T-helper 17 cell (primary cell): ENCODE measurements at places on chromosomes 3 and 15.

DNA sequence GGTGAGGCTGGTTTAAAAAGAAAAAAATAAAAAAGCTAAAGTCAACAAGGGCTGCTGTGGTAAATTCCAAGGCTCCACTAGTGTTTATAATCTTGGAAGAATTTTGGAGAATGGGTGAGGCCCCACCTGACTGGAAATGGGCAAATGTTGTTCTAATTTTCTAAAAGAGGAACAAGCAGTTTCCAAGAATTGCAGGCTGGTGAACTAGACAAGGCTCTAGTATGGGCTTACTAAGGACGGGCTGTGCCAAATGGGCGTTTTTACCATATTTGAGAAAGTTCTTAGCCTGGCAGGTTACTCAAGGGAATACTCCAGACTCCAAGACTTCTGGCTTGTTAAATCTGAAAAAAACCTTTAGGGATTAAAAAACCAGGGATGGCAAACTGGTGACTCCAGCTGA lies 67.0 kb upstream of the ABHD2 start:
- H3K36me3 ChIP-seq: no peaks in the 10 kb centered on the region
- no peaks in the 10 kb centered on the region for H3K27me3 ChIP-seq
- no peak overlapping the region for H3K27ac ChIP-seq
- peaks cover 11% of the 10 kb centered on the region for H3K4me1 ChIP-seq
- DNase-seq: no peak

DNA sequence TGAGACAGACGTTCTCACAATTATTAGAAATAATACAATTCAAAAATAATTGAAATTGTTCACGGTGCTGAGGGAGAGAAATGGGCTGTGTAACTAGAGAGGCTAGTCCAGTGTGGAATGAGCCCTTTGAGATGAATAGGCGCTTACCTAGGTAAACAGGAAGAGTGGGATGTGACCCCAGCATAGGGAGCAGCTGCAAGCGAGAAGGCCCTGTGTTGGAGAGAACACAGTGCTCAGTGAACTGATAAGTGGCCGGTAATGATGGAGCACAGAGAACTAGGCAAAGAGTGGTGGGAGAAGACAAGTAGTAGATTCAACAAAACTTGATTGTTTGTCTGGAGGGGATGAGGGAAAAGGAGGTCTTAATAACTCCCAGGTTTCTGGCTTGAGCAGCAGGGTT lies 103.9 kb downstream of the HCN4 start:
- H3K36me3 ChIP-seq: no peaks in the 10 kb centered on the region
- no peak overlapping the region for H3K4me3 ChIP-seq
- peak overlapping the region; percentile 62 for H3K27ac ChIP-seq
- peaks cover 8% of the 10 kb centered on the region for H3K4me1 ChIP-seq
- DNase-seq: no peak

DNA sequence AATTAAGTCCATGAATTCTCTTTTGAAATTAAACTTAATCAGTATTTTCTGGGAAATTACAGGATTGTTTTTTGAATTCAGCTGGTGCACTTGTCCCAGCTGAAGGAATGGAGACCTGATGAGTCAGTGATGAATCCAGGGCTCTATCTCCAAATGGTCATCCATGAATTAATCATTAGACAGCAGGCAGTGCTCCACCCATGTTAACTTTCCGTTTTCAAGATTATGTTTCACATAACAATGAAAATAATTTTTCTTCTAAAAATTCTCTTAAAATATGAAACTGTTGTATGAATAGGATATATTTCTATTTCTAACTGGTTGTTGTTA lies 13.9 kb upstream of the PAQR9 start:
- peaks cover 35% of the 10 kb centered on the region for H3K27me3 ChIP-seq
- H3K4me1 ChIP-seq: no peaks in the 10 kb centered on the region
- no peak for DNase-seq

DNA sequence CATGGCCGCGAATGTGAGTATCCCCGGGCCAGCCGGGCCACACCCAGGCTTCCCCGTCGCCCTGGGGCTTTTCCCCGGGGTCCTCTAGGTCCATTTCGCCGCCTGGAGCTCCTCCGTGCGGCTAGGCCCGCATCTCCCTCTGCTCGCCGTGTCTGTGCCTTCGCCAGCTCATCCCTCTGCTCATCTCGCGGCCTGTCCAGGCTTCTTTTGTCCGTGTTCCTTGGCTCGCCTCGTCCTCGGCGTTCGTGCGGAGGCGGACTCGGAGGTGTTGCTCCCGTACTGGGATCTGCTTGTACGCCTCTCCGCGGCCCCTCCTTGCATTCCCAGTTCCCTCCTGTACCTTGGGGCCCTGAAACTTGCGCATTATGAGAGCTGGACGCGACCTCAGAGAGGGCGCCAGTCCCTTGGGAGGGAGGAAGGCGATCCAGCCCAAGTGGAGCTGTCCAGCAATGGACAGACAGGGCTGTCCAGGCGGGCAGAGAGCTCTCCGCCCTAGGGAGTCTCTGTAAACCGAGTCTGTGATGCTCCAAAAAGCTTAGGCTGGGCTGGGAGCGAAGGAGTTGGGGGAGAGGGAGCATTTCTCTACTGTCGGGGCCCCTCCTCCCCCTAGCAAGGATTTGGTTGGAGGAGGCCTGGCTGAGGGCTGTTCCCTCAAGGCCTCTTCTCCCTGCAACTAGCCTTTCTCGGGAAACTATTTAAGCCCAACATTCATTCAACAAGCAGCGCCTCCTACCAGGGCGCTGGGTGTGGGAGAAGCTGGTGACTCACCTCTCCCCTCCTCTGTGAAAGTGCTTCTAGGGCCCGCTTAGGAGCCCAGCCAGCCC lies 553 bp downstream of the TMEM43 start:
- H3K4me3 ChIP-seq: peak overlapping the region; percentile 97
- no peaks in the 10 kb centered on the region for H3K27me3 ChIP-seq
- DNase-seq: no peak
- H3K4me1 ChIP-seq: peaks cover 48% of the 10 kb centered on the region
- H3K36me3 ChIP-seq: peaks cover 9% of the 10 kb centered on the region

- no peak overlapping the region for H3K4me3 ChIP-seq
- DNase-seq: no peak
Observed at GRCh38 chr3:159146856-159147435, 345.1 kb downstream of the MFSD1 start.

GRCh38 chr3:195010551-195011100 lies 260.3 kb downstream of the XXYLT1 start:
- H3K4me1 ChIP-seq: peaks cover 5% of the 10 kb centered on the region
- peaks cover 28% of the 10 kb centered on the region for H3K27me3 ChIP-seq
- DNase-seq: no peak
- no peak overlapping the region for H3K4me3 ChIP-seq
- H3K27ac ChIP-seq: no peak overlapping the region

- no peak for DNase-seq
- H3K4me1 ChIP-seq: no peaks in the 10 kb centered on the region
- no peaks in the 10 kb centered on the region for H3K36me3 ChIP-seq
- no peaks in the 10 kb centered on the region for H3K27me3 ChIP-seq
- H3K27ac ChIP-seq: no peak overlapping the region
- H3K4me3 ChIP-seq: no peak overlapping the region
Observed at GRCh38 chr3:166360720-166361119, 523.5 kb upstream of the BCHE start.

- H3K27ac ChIP-seq: no peak overlapping the region
- no peaks in the 10 kb centered on the region for H3K36me3 ChIP-seq
- H3K27me3 ChIP-seq: peaks cover 8% of the 10 kb centered on the region
Observed at GRCh38 chr3:105260385-105260784, 106.3 kb upstream of the ALCAM start.

- H3K36me3 ChIP-seq: peaks cover 5% of the 10 kb centered on the region
- no peak for DNase-seq
- H3K4me3 ChIP-seq: peak overlapping the region; percentile 99
- H3K27me3 ChIP-seq: no peaks in the 10 kb centered on the region
Observed at GRCh38 chr3:122679882-122680474, 661 bp upstream of the PARP14 start.

GRCh38 chr15:29131840-29132420 lies 137.7 kb downstream of the NSMCE3 start:
- no peak overlapping the region for H3K27ac ChIP-seq
- no peaks in the 10 kb centered on the region for H3K36me3 ChIP-seq
- no peak for DNase-seq
- peaks cover 21% of the 10 kb centered on the region for H3K27me3 ChIP-seq
- no peak overlapping the region for H3K4me3 ChIP-seq

GRCh38 chr3:4334548-4334947 lies 31.4 kb downstream of the SETMAR start:
- no peak for DNase-seq
- no peak overlapping the region for H3K27ac ChIP-seq

- H3K36me3 ChIP-seq: no peaks in the 10 kb centered on the region
- H3K27me3 ChIP-seq: no peaks in the 10 kb centered on the region
- DNase-seq: no peak
Observed at GRCh38 chr3:106299300-106300098, 430.7 kb upstream of the CBLB start.

- peaks cover 66% of the 10 kb centered on the region for H3K27me3 ChIP-seq
- DNase-seq: no peak
- no peak overlapping the region for H3K27ac ChIP-seq
- peaks cover 11% of the 10 kb centered on the region for H3K36me3 ChIP-seq
- no peak overlapping the region for H3K4me3 ChIP-seq
Observed at GRCh38 chr3:45095916-45096526, 50.2 kb downstream of the CDCP1 start.

DNA sequence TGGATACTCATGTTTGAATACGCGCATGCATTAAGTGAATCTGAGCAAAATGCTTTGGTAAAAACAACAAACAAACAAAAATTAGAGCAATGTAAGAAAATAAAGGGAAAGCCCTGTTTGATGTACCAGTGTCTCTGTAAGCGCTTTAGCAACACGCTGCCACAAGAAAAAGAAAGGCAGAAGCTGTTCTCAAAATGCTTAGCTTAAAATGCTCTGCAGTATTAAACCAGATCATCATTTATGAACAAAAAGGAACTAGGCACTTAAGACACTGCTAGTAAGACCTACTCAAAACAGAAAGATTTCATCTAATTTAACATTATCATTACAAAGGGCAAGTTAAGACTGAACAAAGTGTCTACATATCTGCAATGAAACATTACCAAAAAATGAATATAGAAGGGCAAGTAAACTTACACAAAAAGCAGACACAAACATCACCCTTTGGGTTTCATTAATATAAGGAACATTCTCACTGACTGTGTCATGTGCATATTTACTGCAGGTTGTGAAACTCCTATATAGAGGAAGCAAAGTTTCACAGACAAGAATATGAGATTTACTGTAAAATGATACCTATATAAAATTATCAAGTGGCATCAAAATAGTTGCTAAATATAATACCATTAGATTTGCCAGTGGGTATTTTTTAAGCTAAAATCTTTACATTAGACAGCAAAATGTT lies 102.1 kb downstream of the FBXL22 start:
- no peaks in the 10 kb centered on the region for H3K27me3 ChIP-seq
- H3K4me3 ChIP-seq: no peak overlapping the region
- peak overlapping the region; percentile 21 for H3K27ac ChIP-seq
- H3K4me1 ChIP-seq: peaks cover 8% of the 10 kb centered on the region

DNA sequence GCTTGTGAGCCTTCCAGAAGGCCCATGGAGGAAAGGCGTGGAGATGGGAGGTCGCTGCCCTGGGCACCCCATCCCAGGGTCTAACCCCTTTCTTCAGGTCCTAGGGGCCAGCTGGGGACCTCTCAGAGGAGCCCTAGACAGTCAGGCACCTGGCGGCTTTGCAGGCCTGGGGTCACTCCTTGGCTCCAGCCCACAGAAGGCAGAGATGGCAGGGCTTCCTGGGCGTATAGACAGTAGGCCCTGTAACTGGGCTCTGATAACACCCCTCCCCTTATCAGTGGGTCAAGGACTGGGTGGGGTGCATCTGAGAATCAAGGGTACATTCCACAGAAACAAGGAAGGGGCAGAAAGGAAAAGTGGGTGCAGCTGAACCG lies 16.7 kb downstream of the ZDHHC19 start:
- no peak overlapping the region for H3K27ac ChIP-seq
- no peaks in the 10 kb centered on the region for H3K27me3 ChIP-seq
- no peak for DNase-seq
- no peak overlapping the region for H3K4me3 ChIP-seq
- peaks cover 23% of the 10 kb centered on the region for H3K4me1 ChIP-seq

- H3K4me3 ChIP-seq: no peak overlapping the region
- no peaks in the 10 kb centered on the region for H3K4me1 ChIP-seq
- no peak overlapping the region for H3K27ac ChIP-seq
- no peak for DNase-seq
- no peaks in the 10 kb centered on the region for H3K36me3 ChIP-seq
Observed at GRCh38 chr3:110343945-110344344, 727.7 kb upstream of the NECTIN3 start.

DNA sequence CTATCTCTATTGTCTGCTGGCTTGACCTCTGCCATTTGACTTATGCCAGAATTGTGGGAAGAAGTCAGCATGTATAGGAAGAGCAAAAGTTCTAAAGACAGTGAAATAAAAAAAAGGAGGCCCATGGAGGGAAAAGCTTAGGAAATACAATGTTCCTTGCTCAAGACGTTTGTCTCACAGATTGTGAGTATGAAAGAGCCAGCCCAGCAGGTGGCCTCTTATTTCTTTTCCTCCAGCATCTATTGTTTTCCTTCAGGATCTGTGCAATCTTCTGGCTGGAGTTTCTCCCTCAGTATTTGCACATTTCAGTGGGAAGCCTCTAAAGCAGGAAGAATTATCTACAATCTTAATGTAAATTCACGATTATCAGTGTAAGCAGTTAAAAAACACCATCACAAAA lies 43.7 kb downstream of the ZDHHC3 start:
- no peak for DNase-seq
- no peak overlapping the region for H3K27ac ChIP-seq
- H3K27me3 ChIP-seq: no peaks in the 10 kb centered on the region
- peaks cover 4% of the 10 kb centered on the region for H3K36me3 ChIP-seq
- H3K4me1 ChIP-seq: peaks cover 7% of the 10 kb centered on the region
- H3K4me3 ChIP-seq: no peak overlapping the region

DNA sequence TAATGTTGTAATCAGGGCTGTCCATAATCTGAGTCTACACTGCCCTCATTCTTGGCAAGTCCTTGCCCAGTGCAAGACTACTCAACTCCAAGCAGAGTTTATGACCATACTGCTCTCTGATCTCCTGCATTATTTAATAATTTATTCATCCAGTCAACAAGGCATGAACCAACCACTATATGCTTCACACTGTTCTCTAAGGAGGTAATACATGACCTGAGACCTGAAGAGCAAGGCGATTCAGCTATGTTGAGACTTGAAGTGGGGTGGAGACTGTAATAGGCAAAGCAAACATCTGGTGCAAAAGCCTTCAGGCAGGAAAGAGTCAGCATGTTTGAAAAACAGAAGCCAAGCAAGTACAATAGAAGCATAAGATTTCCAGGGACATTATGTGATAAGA lies 1362.8 kb downstream of the ROBO2 start:
- no peaks in the 10 kb centered on the region for H3K36me3 ChIP-seq
- no peaks in the 10 kb centered on the region for H3K4me1 ChIP-seq
- no peak overlapping the region for H3K4me3 ChIP-seq

- H3K4me3 ChIP-seq: no peak overlapping the region
- no peaks in the 10 kb centered on the region for H3K27me3 ChIP-seq
- no peaks in the 10 kb centered on the region for H3K36me3 ChIP-seq
- peaks cover 19% of the 10 kb centered on the region for H3K4me1 ChIP-seq
- DNase-seq: no peak
Observed at GRCh38 chr15:75104804-75105557, 81.6 kb downstream of the PPCDC start.
